Activated naive CD8-positive, alpha-beta T cell treated with anti-CD3 and anti-CD28 coated beads, Interleukin-2, amount 10 ng/mL, durations not matched to agents 7 days and 5 days (primary cell): ENCODE measurements at places on chromosomes 12 and 14. TPM values are rescaled to one million over a fixed set of nuclear protein-coding genes. Genes with fewer than 3 reads are reported as not detected.
A peak's percentile ranks its signal among the peaks of the same experiment; 100 is the strongest.

B4GALNT1 gene
- total RNA-seq = 0.65 TPM

GRCh38 chr12:4356041-4356327 lies 23.5 kb downstream of the FGF23 start:
- DNase-seq = peak; percentile 73

AVPR1A gene
- total RNA-seq = not detected

GRCh38 chr14:96863327-96863985 lies 66.3 kb downstream of the VRK1 start:
- DNase-seq = no peak

DNA sequence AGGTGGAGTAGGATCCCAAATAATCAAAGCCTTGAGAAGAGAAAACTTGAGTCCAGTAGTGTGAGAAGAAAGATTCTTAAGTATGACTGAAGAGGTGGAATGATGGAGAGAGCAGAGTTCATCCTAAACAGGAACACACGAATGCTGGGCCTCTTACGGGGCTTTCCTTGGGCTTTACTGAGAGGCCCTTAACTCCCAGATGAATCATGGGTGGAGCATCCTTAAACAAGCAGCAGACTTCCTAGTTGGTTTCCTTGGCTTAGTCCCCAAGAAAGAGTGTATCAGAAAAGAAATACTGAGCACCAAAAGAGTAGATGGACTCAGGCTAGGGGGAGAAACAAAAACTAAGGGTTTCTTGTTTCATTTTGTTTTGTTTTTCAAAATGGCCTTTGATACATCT lies 132.5 kb downstream of the GPR135 start:
- no peak for DNase-seq

GPR137C gene
- 0.45 TPM for total RNA-seq

GRCh38 chr14:51954031-51954430 lies 35.3 kb upstream of the RTRAF start:
- DNase-seq = no peak

PAPLN gene
- total RNA-seq = 0.72 TPM

DNA sequence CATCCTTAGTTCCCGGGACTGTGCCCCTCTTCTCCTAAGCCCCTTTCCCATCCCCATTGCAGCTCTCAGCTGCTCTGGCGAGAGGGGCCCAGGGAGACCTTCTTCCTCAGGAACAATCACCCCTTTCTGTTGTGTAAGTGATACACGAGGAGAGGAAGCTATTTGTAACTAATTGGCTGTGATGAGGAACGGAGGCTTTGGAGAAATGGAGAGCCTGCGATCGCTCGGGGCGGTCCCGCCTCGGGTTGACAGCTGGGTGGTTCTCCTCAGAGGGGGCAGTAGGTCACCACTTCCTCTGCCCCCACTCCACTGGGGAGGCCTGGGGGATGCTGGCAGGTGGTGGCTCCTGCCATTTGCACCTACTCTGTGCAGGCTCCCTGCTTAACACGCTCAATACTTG lies 6.6 kb upstream of the PGF start:
- DNase-seq = no peak

DNA sequence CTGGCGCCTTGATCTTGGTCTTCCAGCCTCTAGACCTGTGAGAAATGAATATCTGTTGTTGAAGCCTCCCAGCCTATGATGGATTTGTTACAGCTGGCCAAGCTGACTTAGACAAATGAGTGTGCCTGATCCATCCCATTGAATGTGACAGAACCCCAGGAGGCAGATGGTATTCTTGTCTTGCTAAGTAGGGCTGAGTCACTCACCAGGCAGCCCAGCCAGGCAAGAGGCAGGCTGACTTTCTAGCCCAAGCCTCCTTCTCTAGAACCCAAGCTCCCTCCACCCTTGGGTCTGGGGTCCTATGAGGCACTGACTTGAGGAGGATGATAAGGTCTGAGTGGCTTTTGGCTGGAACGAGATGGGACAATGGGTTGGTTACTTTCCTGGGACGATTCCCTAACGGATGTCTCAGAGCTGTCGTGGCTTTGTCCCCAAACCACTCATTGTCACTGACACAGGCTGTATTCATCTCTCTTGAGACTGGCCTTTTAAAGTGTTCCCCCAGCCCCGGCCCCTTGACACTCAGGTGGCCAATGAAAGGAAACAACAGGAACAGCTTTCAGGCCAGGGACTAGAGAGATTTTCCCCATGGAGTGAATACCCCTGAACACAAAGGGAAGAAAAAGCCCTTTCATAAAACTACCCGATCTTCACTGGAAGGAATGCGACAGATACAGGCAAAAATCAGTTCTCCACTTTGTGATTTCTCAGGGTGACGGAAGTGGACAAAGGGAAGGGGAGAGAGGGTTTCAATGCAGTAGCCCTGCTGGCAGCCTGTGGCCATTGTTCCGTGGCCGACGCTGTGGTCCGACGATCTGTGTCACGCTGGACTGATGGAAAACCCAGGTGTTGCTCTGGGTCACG lies 264.2 kb downstream of the AACS start:
- no peak for DNase-seq

DNA sequence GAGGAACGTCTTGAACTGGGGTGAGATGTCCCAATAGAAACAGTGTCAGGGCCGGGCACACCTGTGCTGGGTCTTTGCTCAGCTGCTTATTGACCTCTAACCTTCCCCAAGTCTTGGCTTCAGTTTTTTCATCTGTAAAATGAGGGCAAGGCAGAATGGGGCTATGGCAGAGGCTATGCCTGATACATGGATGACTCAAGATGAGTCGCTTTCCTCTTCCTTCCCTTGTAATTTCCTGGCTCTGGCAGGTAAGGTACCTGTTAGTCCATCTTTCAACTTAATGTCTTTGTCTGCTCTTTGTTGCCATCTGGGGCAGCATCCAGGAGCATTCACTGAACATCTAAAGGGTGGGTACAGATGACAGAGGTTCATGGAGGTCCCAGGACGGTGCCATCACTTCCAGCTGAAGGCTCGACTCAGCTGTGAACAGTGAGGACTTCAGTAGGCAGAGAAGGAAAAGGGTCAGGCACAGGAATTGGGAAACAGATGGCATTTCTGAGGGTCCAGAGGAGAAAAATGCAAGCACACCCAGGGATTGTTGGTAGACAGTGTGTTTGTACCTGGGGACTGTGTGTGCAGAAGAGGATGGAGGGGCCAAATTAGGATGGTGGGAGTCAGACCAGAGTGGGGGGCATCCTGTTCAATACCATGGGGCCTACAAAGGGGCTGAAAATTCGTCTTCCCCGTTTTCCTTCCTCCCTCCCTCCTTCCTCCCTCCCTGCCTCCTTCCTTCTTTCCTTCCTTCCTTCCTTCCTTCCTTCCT lies 268.3 kb downstream of the VRK1 start:
- no peak for DNase-seq

- no peak for DNase-seq
Observed at GRCh38 chr14:20794644-20795369, 7.8 kb downstream of the RNASE1 start.

STON2 gene
- total RNA-seq = not detected

OR4Q3 gene
- total RNA-seq = not detected

PTPN21 gene
- total RNA-seq = not detected

ACOT4 gene
- 1.9 TPM for total RNA-seq

DNA sequence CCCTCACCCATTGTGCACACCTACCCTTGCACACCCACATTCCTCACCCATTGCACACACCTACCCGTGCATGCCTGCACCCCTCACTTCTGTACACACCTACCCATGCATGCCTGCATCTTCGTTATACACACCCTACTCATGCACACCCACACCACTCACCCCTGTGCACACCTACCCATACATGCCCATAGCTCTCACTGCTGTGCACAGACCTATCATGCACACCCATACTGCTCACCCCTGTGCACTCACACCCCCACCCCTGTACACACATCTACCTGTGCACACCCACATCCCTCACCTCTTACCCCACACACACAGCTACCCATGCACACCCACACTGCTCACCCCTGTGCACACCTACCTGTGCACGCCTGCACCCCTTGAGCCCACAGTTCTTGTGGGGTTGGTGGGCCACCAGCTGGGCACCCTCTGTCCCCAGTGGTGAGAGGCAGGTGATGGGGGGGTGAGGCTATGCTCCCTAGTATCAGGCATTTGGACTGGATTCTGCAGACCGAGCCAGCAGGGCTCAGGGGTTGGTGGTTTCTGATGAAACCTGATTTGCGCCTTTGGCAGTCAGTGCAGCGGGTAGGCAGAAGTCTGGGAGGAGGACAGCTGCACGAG lies 15.6 kb downstream of the CEP170B start:
- no peak for DNase-seq

PPP1R3E gene
- 50.8 TPM for total RNA-seq

- no peak for DNase-seq
Observed at GRCh38 chr14:86057018-86057667, 527.2 kb downstream of the FLRT2 start.

LIMA1 gene
- total RNA-seq = 11.3 TPM

GRCh38 chr12:15183821-15184220 lies 37.4 kb downstream of the RERG start:
- no peak for DNase-seq

- no peak for DNase-seq
Observed at GRCh38 chr12:123763093-123763492, 992 bp downstream of the DNAH10 start.

GRCh38 chr12:131123817-131124216 lies 170.1 kb downstream of the ADGRD1 start:
- no peak for DNase-seq

RFX4 gene
- total RNA-seq = not detected

DNA sequence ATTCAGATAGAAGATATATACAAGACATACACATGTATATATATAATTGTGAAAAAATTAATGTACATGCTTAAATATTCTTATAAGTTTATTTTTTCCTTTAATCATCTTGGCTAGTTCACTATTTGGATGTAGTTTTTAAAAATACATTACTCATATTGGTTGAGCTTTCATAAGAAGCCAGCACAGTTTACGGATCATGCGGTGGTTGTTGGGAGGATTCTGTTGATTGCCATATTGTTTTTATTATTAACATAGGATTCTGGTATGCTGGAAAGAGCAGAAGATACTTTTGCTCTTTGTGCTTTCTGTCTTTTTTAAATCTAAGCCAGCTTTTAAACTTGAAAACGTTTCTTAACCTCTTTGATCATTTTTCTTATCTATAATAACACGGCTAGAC lies 163.4 kb downstream of the OTOGL start:
- no peak for DNase-seq

DNA sequence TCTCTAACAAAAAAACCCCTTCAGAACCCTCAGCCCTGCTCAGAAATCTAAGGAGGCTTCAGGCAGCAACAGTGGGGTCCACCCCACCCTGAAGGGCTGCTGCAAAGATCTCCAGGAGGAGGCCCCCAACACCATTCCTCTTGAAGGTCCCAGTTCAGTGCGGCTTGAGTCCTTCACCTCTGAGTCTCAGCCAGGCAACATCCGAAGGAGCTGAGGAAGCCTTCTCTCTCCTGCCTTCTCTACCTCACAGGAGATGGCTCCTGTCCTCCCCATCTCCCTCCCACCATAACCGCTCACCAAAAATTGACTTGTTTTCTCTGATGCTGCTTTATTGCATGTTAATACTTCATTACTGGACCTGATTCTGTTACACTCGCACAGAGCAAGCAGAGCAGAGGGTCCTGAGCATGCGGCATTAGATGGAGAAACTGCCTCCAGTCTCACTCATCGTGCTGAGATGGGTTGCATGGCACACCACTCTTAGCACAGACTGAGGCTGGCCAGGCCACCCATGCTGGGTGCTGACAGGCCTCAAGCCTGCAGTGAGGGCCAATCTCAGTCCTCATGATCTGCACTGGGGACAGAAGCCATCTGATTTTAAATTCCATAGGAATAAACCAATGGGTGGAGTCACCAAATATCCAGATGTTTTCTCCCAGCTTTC lies 224.8 kb downstream of the CACNA1C start:
- no peak for DNase-seq

DNA sequence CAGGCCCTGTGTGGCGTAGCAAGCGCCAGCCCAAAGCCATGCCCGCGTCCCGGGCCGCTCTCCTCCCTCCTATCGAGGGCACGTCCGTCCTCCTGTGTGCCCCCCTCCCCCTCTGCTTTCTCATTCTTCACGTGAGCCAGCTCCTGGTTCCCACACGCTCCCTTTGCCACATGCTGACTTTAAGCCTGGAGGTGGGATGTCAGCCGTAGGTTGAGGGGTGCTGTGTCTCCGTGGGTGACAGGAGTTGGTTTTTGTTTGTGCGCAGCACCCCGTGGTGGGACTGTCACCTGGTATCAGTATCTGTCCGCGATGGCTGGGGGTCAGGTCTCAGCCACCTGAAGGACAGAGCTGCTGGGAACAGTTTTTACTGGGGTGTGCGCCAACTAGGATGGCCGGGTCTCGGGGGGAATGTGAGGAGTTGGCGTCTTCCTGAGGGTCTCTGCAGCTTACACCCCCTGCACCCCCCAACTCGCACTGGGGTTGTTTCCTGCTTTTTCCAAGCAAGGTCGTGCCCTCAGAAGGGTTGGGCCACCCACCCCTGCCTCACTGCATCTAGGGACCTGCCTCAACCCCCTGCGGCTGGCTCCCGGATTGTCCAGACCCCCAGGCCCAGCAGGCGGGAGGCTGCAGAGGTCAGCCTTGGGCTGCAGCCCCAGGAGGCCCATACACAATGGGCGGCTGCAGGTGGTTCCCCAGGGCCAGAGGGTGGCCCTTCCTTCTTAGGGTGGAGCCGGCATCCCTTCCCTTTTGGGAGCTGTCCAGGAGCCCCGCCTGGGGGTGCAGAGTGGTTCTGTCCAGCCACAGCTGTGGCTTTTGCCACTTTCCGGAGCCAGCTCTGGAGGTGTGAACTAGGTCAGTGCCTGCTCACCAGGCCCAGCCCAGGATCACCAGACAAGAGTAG lies 7.3 kb downstream of the ULK1 start:
- no peak for DNase-seq

RITA1 gene
- 18.5 TPM for total RNA-seq

DNA sequence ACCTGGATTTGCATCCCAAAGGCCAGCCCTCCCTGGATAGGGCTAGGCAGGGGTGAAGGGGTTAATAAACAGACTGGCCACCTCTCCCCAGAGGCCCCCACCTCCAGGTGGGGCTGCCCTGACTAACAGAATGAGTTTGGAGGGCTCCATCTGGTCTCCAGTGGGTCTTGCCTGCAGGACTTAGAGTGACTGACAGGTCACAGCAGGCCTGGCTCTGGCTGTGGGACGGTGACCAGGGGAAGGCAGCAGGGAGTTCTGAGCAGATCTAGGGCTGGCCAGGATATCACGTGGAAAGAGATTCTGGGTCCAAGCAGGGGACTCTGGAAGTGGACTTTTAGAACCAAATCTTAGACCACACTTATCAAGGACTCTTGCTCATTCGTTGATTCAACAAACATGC lies 40.9 kb upstream of the LHX5 start:
- no peak for DNase-seq

DNA sequence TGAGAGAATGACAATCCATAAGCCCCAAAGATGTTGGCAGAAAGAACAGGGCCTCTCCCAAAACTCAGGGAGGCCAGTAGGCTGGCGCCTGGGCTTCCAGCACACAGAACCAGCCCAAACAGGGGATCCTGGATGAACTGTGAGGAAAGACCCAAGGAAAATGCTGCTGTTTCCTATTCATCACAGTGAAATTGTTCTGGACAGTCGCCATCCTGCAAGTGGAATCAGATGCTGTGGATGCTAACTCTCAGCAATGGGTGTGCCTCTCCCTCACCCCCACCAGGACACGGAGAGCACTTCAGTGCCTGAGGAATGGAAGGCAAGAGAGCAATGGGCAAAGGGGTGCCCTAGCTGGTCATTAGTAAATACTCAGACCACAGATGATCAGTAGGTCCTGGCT lies 80.8 kb downstream of the ANO2 start:
- no peak for DNase-seq

GRCh38 chr14:90397425-90398314 lies 841 bp downstream of the CALM1 start:
- DNase-seq = peak; percentile 87

CMKLR1 gene
- 0.82 TPM for total RNA-seq

KLRK1 gene
- 319 TPM for total RNA-seq

GRCh38 chr14:89382487-89382886 lies 34.5 kb downstream of the FOXN3 start:
- no peak for DNase-seq
